ENCODE measurements at places on chromosomes 13 and 19.

- peak; percentile 50 for DNase-seq
Observed at GRCh38 chr19:3710265-3710812, 2.2 kb downstream of the TJP3 start.

- DNase-seq, result peak; percentile 83
Observed at GRCh38 chr13:99617474-99618255, 116.4 kb downstream of the TM9SF2 start.

- DNase-seq, result no peak
Observed at GRCh38 chr13:44842158-44842557, 147.1 kb downstream of the NUFIP1 start.

DNA sequence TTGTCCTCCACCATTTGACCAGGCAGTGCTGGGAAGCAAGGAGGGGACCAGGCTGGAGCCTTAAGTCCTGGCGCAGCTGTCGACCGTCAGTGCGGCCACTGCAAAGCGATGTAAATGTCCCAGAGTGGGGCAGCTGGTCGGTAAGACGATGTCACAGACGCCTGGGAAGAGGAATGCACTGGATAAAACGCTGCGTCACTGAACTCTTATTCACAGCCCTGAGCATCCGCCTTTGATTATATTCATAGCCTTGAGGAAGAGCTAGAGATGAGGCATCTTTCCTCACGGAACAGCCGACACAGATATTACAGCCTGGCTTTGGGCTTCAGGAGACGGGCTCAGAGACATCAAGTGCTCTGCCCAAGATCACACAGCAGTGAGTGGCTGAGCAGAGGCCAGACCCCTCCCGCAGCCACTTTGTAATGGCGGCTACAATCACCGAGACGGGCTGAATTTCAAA lies 17.6 kb upstream of the TUBGCP3 start:
- no peak for DNase-seq

DNA sequence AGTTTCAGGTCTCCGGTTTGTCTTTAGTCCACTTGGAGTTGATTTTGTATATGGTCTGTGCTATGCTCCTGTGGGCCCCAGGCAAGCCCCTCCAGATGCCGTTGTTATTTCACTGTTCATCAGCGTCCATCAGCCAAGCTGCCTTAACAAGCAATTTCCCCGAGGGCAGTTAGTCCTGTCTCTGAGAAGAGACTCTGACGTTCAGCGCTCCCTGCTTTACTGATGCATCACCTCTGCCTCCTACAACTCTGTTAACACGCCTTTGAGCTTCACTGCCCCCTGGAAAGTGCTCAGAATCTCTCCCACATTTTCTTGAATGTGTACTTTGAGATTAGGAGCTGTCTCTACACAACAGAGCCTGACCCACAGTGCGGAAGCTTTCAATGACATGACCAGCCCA lies 41.8 kb upstream of the UBAC2 start:
- DNase-seq, result no peak

DNA sequence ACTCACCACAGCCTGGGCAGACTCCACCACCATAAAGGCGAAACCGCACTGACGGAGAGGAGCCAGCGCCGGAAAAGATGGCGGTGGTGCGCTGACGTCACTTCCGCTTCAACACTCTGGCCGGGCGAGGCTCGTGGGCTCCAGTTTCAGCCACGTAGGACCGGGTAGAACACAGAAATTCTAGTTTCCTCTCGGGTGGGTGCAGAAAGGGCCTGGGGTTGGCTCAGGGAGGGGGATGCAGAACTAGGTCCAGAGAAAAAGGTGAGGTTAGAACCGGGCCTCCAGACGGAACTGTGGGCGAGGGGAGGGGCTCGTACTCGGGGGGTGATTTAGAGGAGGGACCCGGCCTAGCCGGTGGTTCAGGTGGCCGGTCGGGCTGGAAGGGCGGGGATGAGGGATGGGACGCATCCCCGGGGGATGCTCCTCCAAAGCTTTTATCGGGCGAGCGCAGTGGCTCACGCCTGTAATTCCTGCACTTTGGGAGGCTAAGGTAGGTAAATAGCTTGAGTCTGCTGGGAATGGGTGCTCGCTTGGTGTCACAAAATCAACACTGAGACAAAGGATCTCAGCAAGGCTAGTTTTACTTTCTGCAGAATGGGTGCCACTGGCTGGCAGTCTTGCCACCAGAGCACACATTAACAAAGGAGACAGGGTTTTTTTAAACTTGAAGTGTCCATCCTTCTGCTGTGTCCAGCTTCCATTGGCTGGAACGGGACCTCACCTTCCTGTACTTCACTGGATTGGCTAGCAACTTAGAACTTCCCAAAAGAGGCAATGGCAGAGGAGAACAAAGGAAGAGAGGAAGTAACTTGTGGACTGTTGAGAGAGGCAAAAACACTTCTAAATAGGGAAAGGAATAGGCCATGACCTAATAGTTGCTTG lies at the start of gene ZNF561:
Gene ZNF561 (minus strand): TSS at position 77 of the 882 bp plus-strand sequence. CDS start 1,776 bp downstream, outside the sequence.
- DNase-seq, result peak; percentile 43

GRCh38 chr13:50309882-50310594 lies 294.8 kb downstream of the KCNRG start:
- no peak for DNase-seq

DNA sequence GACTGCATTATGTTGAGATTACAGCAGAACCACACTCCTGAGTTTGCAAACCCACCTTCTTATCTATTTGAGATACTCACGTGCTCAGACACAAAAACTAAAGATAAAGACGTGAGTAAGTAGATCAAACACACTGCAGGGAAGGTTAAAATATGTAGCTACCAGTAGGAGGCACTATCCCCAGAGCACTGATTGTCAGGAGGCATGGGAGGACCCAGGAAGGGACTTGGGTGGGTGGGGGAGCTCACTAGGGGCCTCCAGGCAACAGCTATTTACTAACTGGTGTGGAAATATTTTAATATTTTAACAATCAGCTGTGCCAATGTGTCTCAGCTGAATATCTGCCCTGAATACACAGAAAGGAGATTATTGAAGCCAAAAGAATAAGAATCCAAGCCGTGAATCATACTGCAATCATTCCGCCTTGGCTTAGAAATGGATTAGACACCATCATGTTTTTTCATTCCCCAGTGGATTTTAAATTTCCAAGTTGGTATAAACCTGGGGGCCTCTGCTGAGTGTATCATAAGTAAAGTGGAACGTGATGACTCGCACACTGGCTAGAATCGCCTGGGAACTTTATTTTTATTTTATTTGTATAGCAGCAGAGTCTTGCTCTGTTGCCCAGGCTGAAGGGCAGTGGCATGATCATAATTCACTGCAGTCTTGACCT lies 73.2 kb upstream of the CACNA1A start:
- no peak for DNase-seq

DNA sequence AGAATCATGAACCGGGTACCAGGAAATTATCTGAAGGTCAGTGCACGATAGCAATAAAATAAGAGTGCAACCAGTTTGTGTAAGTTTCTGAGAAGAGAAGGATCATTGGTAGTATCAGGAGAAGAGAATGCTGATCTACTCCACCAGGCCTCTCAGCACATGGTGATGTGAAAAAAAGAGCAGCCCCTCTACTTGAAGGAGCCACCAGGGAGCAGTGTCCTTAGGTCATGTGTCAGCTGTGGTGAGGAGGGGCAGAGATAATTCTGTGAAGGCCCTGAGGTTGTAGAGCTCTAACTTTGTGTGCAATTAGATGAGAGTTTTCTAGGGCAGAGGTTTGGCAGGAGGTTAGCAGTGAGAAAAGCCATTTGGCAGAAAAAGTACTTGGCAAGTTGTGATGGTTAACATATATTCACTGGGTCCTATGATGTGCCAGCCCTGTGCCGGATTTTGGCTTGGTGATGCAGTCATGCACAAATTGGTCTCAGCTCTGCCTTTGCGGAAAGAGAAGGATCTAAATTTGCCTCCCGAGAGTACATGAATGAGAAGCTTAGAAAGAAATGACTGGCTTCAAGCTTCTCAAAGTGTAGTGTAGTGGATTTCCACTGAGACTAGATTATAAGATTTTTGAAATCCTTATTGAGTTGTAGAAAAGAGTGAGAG lies 19.2 kb upstream of the ZC3H13 start:
- no peak for DNase-seq

GRCh38 chr13:63540061-63540460 lies 2124.4 kb upstream of the PCDH20 start:
- no peak for DNase-seq

- no peak for DNase-seq
Observed at GRCh38 chr13:105069106-105069505, 1466.4 kb downstream of the EFNB2 start.

- no peak for DNase-seq
Observed at GRCh38 chr19:55321466-55322137, 3.5 kb downstream of the TMEM150B start.

DNA sequence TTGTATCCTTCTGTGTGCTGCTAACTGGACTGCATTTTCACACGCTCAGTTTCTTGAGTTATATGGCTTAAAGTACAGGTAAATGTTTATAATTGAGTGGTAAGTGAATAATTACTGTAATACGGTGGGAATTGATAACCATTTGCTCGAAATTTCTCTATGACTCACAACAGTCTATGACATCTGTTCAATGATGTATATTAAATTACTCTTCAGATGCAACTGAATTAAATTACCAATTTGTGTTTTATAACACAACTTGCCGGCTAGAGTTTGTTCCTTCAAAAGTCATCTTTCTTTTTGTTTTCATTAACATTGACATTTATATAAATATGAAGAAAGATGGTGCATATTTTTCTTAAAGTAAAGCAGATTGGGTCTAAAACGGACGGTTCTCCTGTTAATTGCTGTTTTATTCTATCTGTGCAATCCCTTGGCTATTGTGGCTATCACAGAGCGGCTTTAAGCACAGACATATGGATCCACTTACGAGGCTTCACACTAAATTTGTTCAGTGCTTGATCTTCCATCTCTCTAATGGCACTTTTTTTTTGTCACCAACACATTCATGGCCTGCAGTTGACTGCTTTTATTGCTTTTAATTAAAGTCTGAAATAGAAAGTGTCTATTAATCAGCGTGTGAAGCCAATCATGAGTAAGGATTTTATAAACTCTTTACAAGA lies 1291.6 kb upstream of the SLC10A2 start:
- no peak for DNase-seq

DNA sequence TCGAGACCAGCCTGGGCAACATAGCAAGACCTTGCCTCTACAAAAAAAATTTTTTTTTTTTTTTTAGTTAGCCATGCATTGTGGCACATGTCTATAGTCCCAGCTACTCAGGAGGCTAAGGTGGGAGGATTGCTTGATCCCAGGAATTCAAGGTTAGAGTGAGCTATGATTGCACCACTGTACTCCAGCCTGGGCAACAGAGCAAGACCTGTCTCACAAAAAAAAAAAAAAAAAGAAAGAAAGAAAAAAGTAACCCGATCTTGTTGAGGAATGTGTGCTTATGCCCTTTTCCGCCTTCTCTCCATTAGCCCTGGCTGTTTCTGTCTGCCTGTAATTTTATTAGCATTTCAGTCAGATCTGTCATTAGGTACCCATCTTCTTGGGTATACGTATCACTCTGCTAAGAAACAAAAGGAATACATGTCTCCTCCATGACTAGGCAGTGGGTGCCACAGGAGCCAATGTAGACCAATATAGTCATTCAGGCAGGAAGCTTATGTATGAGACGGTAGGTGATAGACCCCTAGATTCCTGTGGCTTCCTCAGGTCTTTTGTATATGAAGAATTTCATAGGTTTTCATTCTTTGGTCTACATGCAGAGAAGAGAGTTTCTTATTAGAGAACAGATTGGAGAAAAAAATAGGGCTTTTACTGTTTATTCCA lies 59.6 kb upstream of the NPAS1 start:
- no peak for DNase-seq

GRCh38 chr13:59279028-59279427 lies 884.7 kb downstream of the DIAPH3 start:
- no peak for DNase-seq

DNA sequence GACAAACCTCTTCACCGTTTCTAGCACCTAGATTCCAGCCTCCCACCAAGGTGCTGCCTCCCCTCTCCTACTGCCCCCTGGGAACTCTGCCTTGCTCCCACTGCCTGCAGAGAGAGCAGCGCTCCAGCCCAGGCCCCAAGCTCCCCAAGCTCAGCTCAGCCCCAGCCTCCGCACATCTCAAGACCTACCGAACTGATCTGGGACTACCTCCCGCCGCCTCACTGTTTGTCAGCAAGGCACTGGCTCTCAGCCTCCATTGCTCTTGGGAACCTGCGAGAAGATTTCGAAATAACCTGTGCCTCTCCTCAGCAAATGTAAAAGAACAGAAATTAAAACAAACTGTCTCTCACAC lies 92.4 kb upstream of the GPR183 start:
- DNase-seq, result no peak

- no peak for DNase-seq
Observed at GRCh38 chr13:24629320-24629719, 50.9 kb upstream of the ATP12A start.

DNA sequence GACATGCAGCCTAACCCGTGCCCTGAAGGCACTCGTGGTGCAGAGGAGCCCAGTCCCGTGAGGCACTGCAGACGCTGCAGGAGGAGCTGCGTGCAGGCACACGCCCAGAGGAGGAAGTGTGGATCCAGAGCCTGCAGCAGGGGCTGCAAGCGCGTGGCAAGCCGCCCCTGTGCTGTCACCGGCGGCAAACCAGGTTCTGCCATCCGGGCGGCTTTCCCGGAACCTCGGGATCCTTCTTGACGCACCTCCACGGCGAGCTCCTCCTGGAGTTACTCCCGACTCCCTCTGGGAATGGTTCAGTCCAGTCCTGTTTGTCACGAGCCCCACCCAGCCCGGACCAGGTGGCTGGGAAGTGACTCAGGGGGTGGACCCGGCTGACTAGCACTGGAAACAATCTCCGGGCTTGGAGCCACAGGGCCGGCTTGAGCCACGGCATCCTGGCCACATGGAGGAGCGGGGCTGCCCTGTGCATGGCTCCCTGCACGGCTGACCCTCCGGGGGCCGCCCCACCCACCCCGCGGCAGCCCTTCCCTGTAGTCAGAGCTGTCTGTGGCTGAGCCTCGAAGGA lies 10.2 kb downstream of the DPP9 start:
- no peak for DNase-seq

GRCh38 chr19:57351867-57352266 lies 796 bp downstream of the ZNF304 start:
- no peak for DNase-seq

DNA sequence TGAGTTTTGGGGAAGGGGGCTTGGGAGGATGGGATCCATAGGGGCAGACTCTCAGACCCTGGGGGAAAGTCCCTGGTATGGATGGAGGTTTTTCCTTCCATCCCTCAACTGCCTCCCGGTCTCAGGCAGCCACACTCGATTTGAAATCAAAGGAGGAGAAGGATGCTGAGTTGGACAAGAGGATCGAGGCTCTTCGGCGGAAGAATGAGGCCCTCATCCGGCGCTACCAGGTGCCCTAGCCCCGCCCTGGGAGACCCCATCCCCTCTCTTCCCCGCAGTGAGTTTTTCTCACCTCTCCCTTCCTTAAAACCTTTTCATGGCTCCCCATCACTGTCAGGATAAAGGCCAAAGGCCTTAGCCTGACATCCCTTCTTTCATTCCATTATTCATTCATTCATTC lies 2.1 kb downstream of the CCDC9 start:
- no peak for DNase-seq

GRCh38 chr19:37362733-37363132 lies 8.2 kb upstream of the ZNF527 start:
- DNase-seq, result no peak

GRCh38 chr19:4089400-4089908 lies 22.8 kb upstream of the ZBTB7A start:
- no peak for DNase-seq

- DNase-seq, result peak; percentile 18
Observed at GRCh38 chr13:108987517-108987916, 358.1 kb downstream of the MYO16 start.
